GDM1 (cell line): ENCODE measurements at places on chromosomes 4 and X.

- no peak for DNase-seq
Observed at GRCh38 chr4:175906384-175906783, 94.3 kb upstream of the GPM6A start.

DNA sequence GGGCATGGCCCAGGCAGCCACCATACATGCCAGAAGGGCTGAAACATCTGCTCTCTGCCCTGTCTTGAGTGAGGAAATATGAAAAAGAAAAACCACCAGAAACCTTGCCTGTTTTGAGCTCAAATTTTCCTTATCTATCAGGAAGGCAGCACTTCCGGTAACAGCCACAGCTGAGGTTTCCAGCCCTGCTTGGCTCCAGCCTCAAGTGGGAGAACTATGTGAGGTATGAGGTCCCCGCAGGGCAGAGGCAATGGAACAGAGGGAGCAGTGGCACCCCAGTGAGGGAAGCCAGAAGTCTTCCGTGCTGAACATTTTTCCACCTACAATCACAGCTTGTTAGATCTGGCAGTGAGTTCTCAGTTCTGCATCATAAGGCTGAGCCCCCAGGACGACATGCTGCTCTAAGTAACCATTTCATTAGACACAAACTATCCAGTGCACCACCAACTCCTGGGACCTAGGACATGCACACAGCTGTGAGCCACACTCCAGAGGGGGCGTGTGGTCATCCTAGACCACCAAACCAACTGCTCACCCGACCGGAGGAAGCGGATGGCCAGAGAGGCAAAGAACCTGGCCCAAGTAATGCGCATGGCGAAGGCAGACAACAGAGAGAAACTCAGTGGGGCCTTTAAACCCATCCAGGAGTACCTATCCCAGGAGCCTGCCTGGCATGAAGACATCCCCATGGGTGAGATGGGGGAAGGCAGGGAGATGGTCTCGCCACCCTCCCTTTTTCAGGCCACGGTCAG, 22.6 kb downstream of the WDR1 start:
- DNase-seq: peak; percentile 89

DNA sequence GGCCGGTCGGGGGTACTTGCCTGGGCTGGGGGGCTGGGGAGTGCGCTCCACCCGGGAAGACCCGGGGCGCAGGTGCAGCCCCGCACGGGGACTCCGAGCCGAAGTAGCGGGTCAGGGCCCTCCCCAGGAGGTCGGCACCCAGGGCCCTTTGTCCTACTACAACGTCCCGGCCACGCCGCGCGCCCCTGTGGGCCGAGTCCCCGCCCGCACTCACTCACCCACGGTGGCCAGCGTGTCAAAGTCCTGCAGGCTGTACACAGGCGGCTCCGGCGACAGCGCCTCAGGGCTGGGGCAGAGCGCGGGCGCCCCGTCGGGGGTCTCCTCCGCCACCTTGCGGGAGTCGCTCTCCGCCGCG, 602 bp downstream of the PRKX start:
- no peak for DNase-seq

GRCh38 chrX:51148848-51149247, 183.8 kb upstream of the NUDT10 start:
- no peak for DNase-seq

- no peak for DNase-seq
Observed at GRCh38 chr4:16197876-16198665, 28.2 kb downstream of the TAPT1 start.

DNA sequence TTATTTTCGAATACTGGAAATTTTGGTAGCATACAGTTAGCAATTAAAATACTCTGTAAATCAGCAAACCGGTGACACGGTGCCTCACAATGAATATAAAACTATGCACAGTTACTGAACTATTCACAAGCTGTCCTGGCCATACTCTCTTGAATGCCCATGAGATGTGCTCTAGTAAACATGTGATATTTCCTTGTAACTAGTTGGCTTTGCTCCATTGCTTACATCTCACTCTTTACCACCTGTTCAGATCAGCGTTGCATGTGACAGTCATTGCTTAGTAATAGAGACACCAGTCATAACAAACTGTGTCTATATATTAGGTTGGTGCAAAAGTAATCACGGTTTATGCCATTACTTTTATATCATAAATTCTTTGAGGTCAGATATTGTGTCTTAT, 897.9 kb upstream of the FTHL17 start:
- no peak for DNase-seq

GRCh38 chr4:54423066-54423465, 194.0 kb downstream of the PDGFRA start:
- no peak for DNase-seq

DNA sequence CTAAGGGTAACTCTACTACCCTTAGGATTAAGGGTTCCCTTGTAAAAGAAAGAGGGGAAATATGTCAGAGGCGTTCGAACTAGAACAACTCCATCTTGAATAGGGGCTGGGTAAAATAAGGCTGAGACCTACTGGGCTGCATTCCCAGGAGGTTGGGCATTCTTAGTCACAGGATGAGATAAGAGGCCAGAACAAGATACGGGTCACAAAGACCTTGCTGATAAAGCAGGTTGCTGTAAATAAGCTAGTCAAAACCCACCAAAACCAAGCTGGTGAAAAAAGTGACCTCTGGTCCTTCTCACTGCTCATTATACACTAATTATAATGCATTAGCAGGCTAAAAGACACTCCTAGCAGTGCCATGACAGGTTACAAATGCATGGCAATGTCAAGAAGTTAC, 922.0 kb downstream of the DMD start:
- DNase-seq: no peak

DNA sequence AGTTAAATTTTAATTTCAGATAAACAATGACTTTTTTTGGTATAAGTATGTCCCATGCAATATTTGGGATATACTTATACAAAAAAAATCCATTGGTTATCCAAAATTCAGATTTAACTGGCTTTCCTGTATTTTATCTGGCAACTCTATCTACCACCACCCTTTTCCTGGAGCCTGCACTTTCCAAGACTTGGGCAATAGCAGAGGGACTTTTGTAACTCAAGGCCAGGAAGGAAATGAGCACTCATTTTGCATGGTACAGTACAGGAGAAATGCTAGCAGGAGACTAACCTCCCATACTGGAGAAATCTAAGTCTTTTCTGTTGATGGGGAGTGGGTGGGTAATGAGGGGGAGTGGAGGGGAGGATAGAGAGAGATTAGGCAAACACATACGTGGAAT, 37.7 kb upstream of the PLAC1 start:
- DNase-seq: no peak
